Tongue (tissue), 3 donors: ENCODE measurements at places on chromosomes 16 and 17. TPM values are rescaled to one million over a fixed set of nuclear protein-coding genes. Genes with fewer than 3 reads are reported as not detected.

IGFALS gene
- total RNA-seq: 0.31 TPM

SGCA gene
- total RNA-seq: 148 TPM

LLGL2 gene
- total RNA-seq: 19.9 TPM

SLC5A2 gene
- total RNA-seq: not detected

TPSB2 gene
- 5.8 TPM for total RNA-seq

MSLN gene
- total RNA-seq: 5.3 TPM

SAMD14 gene
- total RNA-seq: 1.0 TPM

ANKRD40 gene
- total RNA-seq: 48.6 TPM

SP2 gene
- total RNA-seq: 2.4 TPM

SPATA22 gene
- not detected for total RNA-seq

MYH1 gene
- total RNA-seq: 15.4 TPM

CACNG5 gene
- total RNA-seq: not detected

ATP2C2 gene
- total RNA-seq: 5.7 TPM

NT5M gene
- 3.5 TPM for total RNA-seq

UBFD1 gene
- total RNA-seq: 145 TPM

ADAMTS18 gene
- 9.2 TPM for total RNA-seq

VAT1L gene
- 2.3 TPM for total RNA-seq

LRRC75A gene
- 6.2 TPM for total RNA-seq

PTX4 gene
- total RNA-seq: 1.5 TPM

FOXN1 gene
- total RNA-seq: 0.21 TPM

PRR35 gene
- not detected for total RNA-seq
